ENCODE measurements at places on chromosomes 11 and 22.

GRCh38 chr22:37631448-37632173 lies 7.9 kb upstream of the SH3BP1 start:
- DNase-seq = peak; percentile 71

- no peak for DNase-seq
Observed at GRCh38 chr11:104570078-104570701, 328.1 kb downstream of the CASP12 start.

DNA sequence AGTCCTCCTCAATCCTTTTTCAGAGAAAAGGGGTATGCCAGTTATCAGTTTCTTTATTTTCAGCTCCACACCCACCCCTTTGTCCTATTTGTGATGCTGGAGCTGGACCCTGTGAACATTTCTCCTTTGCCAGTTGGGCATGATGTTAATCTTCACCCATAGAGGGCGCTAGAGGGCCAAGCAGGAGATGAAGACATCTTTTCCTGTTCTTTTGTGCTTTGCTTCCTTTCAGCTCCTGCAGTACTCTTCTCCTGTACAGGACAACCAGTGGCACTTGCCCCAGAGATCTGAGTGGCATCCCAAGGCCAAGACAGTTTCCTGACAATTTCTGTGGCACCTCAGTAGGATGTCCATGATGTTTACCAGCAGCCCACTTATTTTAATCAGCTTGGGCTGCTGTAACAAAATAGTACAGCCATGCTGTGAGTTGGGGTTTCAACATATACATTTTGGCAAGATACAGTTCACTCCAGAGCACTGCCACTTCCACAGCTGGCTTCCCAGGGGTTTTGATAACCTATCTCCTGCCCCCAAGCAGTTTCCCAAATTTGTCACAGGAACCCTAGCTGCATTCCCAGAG lies 4.6 kb downstream of the SAA2 start:
- peak; percentile 70 for DNase-seq

DNA sequence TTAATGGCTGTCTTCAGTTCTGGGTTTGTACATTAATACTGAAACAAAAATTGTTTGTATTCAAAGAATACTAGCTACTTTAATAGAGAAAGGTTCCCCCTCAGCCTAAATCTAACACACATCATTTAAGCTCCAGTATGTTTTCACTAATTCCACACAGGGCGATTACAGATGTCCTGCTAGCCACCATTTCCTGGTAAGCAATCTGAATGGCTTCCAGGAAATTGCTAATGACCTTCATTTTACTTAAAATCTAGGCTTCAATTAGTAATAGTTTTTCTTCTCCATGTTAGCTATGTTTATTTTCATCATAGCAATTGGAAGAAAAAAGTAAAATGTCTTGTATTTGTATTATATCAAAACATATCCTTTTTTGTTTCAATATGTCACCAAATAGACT lies 132.8 kb downstream of the SOX6 start:
- no peak for DNase-seq

- no peak for DNase-seq
Observed at GRCh38 chr11:127677660-127678425, 677.3 kb upstream of the KIRREL3 start.

GRCh38 chr11:34072832-34073231 lies 21.3 kb downstream of the CAPRIN1 start:
- no peak for DNase-seq

DNA sequence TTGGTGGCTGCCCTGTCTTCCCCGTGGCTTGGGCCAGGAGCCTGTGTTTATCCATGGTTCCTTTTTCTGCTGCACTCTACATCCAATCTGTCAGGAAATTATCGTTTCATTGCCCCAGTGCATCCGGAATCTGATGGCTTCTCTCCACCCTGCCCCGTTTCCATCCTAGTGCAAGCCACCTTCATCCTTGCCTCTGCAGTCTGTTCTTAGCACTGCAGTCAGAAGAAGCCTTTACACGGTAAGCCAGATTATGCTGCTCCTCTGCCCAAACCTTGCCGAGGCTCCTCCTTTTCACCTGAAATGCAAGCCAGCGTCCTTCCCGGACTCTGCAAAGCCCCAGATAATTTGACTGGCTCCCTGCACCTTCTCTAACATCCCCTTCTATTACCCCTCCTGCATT lies 45.1 kb downstream of the PARVG start:
- no peak for DNase-seq

- DNase-seq = no peak
Observed at GRCh38 chr11:95483339-95483738, 252.3 kb upstream of the SESN3 start.

DNA sequence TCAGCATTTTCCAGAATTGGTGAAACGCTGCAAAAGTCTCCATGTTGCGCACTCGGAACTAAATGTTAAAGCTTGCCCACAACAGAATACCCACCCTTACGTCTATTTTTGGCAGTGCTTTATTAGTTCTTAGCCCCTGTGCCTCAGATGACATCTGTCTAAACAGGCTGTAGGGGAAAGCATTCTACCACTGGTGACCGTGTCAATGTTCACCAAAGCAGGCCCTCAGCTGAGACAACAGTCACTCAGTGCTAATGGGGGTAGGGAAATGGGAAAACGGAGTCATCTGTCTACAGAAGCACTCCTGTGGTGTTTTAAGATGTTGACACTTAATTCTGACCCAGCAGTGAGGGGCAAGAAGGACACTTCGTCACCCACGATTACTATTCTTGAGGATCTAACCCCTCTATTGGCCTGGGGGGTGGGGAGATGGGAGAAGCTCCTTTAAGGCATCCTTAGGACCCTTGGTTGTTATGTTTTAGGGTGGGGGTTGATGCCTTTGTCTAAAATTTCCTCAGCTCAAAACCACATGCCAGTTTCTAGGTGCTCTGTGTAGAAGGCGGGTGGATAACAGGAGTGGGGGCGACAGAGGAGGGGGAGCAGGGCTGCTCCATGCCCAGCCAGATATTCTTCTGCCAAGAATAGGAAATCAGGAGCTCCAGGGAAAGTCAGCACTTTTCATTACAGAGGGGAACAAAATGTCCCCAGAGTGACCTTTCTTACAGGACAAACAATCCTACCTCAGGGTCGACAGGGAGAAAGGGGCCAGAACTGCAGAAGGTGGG lies 15.6 kb upstream of the MFRP start:
- DNase-seq = no peak

DNA sequence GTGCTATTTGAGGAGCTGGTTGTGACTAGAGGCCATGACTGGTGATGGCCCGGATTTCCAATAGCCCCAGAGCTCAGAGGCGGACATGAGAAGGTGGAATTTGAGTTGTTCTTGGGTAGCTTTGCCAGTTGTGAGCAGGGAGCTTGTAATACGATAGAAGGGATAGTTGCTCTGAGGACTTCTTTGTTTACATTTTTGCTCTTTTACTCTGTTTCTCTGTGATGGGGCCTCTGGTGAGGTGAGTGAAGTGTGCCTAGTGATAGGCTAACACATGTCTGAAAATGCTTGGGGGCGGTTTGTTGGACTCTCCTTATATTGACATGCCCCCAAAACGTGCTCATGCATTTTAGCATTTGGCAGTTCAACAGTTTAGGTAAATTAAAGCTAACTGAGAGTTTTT lies 365.1 kb downstream of the DDX10 start:
- no peak for DNase-seq

- no peak for DNase-seq
Observed at GRCh38 chr11:2116680-2117079, 22.5 kb downstream of the IGF2 start.

GRCh38 chr11:119052163-119052814 lies 4.7 kb downstream of the HYOU1 start:
- no peak for DNase-seq

DNA sequence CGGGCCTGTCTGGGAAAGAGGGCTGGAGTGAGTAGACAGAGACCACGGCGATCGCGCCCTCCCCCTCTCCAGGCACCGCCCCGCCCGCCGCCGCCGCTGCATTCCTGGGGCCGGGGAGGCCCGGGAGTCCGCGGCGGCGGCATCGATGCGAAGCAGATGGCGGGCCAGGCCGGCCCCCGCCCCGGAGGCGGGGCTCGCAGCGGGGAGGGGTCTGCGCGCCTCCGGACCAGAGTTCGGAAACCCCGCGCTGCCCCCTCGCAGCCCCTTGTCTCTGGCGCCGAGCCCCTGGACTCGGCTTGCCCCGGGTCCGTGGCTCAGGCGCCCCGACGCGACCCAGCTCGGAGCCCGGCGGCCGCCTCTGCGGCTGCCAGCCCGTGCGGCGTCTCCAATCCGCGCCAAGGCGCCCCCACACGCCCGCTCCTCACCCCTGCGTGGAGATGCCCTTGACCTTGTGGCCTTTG lies 1.3 kb downstream of the SCARF2 start:
- DNase-seq = no peak

DNA sequence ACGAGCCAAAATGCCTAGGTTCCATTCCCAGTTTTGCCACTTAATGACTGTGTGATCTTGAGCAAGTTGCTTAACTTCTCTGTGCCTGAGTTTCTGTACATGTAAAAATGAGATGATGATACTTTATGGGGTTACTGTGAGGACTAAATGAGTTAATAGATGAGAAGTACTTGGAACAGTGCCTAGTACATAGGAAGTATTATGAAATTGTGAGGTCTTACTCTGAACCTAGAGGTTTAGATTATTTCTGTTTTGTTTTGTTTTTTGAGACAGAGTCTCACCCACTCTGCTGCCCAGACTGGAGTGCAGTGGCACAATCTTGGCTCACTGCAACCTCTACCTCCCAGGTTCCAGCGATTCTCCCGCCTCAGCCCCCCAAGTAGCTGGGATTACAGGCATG lies 227.0 kb upstream of the POU2AF2 start:
- no peak for DNase-seq

DNA sequence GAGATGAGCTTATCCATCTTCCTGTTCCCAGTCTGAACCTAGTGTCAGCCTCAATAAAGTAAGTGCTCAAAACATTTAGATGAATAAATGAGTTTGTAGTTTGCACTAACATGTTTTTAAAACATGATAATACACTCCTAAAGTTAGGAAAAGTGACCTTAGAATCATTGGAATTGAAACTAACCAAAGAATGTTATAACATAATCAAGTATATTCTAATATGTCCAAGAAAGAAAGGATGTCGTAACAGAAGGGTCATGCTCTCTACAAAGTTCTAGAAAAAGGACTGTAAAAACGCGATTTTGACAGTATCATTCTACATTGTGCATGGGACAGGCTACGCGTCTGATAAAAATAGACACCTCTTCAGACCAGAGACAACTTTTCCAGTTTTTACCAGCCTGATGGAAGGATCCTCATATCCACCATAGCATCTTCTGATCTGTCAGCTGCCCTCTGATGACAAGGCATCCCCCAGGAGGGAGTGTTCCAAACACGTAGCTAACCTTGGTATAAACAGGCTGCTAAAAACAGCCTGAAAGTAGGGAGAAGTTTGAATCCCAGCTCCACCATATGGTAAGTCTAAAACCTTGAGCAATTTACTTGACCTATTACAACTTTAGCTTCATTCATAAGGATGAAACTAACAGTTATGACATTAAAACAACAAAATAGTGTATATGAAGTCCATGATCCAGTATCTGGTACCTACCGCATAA lies 30.2 kb downstream of the CLMP start:
- no peak for DNase-seq

- DNase-seq = no peak
Observed at GRCh38 chr11:36240173-36240572, 49.1 kb downstream of the COMMD9 start.

DNA sequence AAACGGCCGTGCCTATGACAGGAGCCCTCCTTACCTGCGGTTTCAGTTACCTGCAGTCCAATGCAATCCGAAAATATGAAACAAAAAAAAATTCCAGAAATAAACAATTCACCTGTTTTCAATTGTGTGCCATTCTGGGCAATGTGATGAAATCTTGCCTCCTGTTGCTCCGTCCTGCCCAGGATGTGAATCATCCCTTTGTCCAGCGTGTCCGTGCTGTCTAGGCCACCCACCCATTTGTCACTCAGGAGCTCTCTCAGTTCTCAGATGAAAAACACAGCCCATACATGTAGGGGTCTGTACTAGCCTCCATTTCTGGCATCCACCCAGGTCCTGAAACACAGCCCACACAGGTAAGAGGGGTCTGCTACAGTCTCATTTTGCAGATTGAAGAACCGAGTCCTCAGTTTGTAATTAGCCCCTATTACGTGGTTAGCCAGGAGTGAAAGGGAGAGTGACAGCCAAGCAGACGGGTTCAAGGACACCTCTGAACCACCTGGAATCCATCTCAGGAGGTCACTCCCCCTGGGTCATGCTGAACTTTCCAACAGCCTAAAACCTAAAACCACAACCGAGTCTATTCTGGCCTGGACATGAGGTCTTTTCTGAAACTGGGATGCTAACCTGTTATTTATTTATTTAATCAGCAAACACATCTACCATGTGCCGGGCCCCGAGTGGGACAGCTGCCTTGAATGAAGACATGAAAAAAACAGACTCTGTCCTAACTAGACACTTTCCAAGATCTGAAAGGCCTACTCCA lies 317.2 kb downstream of the SHANK2 start:
- no peak for DNase-seq

DNA sequence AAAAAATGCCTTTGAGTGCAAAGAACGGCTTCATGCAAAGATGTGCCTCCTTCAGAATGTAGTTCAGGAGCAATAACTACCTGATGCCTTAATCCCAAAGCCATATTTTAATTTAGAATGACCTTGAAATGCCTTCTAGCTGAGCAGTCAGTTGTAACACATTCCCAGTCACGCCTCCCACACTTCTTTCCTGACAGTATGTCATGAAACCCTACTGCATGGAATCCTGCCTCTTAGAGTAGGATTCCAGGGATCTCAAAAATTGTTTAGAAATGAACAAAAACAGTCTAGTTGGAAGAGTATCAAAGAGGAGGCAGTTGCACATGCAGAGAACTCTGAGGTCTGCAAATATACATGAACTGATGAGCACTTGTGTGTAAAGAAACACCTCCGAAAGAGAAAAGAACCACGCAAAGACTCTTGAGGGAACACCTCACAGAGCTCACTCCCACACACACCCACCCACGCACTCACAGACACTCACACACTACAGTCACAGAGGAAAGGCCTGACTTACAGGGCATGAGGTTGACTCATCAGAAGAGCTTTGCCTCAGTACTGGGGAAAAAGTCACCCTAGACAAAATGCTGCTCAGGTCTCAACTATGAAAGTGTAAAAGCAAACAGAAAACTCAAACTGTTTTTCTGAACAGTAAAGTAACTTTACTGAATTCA lies 77.4 kb downstream of the GGTLC2 start:
- peak; percentile 84 for DNase-seq

GRCh38 chr11:23112390-23112789 lies 252.1 kb upstream of the CCDC179 start:
- DNase-seq = no peak

GRCh38 chr22:41487037-41487935 lies 18.4 kb downstream of the ACO2 start:
- no peak for DNase-seq

GRCh38 chr11:114606003-114606801 lies 10.6 kb upstream of the NXPE4 start:
- DNase-seq = no peak
